ENCODE measurements at places on chromosomes 4 and X.

GRCh38 chrX:53713987-53714579, 27.6 kb upstream of the HUWE1 start:
- no peak for DNase-seq

GRCh38 chr4:156692016-156692415, 279.6 kb downstream of the PDGFC start:
- no peak for DNase-seq

DNA sequence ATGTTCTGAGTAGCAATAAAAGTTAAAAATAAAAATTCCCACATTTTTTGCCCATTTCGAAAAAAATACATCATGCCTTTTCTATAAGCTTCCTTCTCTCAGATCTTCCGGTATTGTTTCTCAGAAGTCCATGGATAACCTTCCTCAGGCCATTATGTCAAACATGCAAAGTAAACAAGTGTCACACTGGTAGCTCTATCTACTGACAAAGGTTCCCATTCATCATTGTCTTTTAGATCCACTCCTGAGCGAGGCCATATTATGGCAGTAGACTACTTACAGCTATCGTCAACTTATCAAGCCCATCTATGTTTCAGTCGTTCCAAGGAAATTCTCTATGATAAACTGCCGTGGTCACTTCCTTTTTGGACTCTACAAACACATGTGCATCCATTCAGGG, 1068.2 kb downstream of the GLUD2 start:
- no peak for DNase-seq

GRCh38 chr4:181784881-181785280, 458.3 kb upstream of the TENM3 start:
- DNase-seq, result no peak

- no peak for DNase-seq
Measured at GRCh38 chr4:71052034-71052433, 58.6 kb downstream of the DCK start.

- no peak for DNase-seq
Measured at GRCh38 chrX:38220024-38220414, 652 bp downstream of the SRPX start.
